Activated naive CD8-positive, alpha-beta T cell treated with anti-CD3 and anti-CD28 coated beads, Interleukin-2, amount 10 ng/mL, durations not matched to agents 7 days and 5 days (primary cell): ENCODE measurements at places on chromosomes 6 and 20.

GRCh38 chr6:168190646-168191443 is 111.8 kb upstream of the FRMD1 start:
- H3K27me3 ChIP-seq = no peaks in the 10 kb centered on the region
- no peak for DNase-seq
- H3K27ac ChIP-seq = no peak overlapping the region
- no peak overlapping the region for H3K4me3 ChIP-seq

GRCh38 chr6:18280084-18280483 is 15.8 kb upstream of the DEK start:
- H3K27ac ChIP-seq = no peak overlapping the region
- H3K4me1 ChIP-seq = peaks cover 8% of the 10 kb centered on the region
- no peaks in the 10 kb centered on the region for H3K36me3 ChIP-seq
- H3K27me3 ChIP-seq = peaks cover 73% of the 10 kb centered on the region
- no peak overlapping the region for H3K4me3 ChIP-seq

DNA sequence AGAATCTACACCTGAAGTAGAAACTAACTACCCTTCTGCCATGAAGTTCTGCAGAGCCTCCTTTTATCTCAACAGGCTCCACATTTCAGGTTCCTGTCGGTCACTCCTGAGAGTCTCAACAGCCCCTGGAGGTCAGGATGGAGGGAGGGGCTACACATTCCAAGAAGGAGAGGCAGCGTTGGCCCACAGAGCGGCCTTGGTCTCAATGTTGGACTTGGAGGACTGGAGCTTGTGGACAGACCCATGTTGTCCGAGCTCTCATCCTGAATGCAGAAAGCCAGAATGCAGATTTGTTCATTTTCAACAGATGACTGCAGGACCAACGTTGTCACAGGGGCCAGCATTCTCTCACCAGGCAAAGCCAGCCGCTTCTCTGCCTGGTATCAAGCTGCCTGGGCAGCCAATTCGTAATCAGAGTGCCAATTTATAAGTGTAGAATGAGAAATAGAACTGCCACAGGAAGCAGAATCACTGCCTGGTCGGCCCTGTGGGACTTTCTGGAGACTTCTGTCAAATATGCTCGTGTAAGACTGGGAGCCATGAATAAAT is 212.5 kb upstream of the SNX9 start:
- no peak overlapping the region for H3K27ac ChIP-seq
- H3K4me3 ChIP-seq = no peak overlapping the region
- no peaks in the 10 kb centered on the region for H3K36me3 ChIP-seq
- H3K27me3 ChIP-seq = no peaks in the 10 kb centered on the region
- peaks cover 4% of the 10 kb centered on the region for H3K4me1 ChIP-seq
- DNase-seq = no peak

- no peaks in the 10 kb centered on the region for H3K36me3 ChIP-seq
- DNase-seq = no peak
- H3K4me1 ChIP-seq = peaks cover 5% of the 10 kb centered on the region
- no peak overlapping the region for H3K4me3 ChIP-seq
Measured at GRCh38 chr6:34810936-34811632, 19.2 kb downstream of the BLTP3A start.

- H3K27ac ChIP-seq = no peak overlapping the region
- peaks cover 4% of the 10 kb centered on the region for H3K27me3 ChIP-seq
- H3K4me1 ChIP-seq = peaks cover 1% of the 10 kb centered on the region
- no peak for DNase-seq
- H3K4me3 ChIP-seq = no peak overlapping the region
- no peaks in the 10 kb centered on the region for H3K36me3 ChIP-seq
Measured at GRCh38 chr6:113813142-113813541, 44.0 kb upstream of the MARCKS start.

DNA sequence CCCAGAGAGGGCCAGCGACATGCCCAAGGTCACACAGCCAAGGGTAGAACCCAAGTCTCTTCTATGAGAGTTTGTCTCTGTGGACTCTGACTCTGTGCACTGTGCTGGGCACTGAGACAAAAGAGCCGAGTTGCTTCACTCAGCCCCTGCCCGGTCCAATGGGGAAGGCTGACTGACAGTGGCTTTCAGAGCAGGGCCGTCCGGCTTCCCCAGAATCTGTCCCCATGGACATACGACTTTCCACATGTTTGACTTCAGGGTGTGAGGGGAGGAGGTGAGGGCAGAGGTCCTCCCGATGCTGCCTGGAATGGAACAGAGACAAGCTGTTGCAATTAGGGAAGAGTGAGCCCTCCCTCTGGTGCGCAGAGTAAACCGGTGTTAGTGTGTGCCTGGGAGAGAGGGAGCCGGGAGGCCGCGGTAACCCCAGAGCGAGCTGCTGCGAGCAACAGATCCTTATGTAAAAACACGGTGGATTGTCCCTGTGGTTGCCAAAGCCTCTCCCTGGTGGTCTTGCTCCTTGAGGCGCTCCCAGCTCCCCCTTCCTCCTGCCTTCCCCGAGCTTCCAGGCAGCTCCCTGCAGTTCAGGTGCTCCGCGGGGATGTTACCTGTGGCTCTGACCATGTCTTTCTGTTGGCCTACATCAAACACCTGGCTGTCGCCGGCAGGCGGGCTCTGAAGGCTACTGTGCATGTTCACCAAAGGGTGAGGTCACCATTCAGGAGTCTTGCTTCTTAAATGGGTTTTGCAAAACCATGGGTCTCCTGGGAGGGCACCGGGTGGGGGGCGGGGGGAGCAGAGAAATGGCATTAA is 672 bp downstream of the SIRPA start:
- H3K27ac ChIP-seq = no peak overlapping the region
- no peak for DNase-seq
- peaks cover 2% of the 10 kb centered on the region for H3K4me1 ChIP-seq
- no peaks in the 10 kb centered on the region for H3K36me3 ChIP-seq

DNA sequence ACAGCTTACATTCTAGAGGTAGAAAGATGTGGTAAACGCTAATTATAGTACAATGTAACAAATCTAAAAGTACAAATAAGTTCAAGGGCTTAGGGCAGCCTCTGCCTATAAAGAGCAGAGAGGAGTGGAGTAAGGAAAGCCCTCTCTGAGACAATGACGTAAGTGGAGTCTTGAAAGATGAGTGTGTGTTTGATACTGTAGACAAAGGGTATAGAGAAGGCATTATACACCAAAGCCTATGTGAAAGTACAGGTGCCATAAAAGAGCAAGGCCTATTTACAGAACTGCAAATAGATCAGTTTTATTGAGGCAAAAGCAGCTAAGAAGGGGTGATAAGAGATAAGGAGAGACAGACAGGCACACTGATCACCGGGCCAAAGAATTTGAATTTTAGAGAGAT is 10.9 kb downstream of the GOPC start:
- peaks cover 2% of the 10 kb centered on the region for H3K4me1 ChIP-seq
- no peak for DNase-seq
- H3K27ac ChIP-seq = no peak overlapping the region
- H3K27me3 ChIP-seq = no peaks in the 10 kb centered on the region

GRCh38 chr6:136654086-136654485 is 103.9 kb upstream of the MAP7 start:
- H3K27ac ChIP-seq = no peak overlapping the region
- no peak overlapping the region for H3K4me3 ChIP-seq
- H3K27me3 ChIP-seq = no peaks in the 10 kb centered on the region
- no peak for DNase-seq

DNA sequence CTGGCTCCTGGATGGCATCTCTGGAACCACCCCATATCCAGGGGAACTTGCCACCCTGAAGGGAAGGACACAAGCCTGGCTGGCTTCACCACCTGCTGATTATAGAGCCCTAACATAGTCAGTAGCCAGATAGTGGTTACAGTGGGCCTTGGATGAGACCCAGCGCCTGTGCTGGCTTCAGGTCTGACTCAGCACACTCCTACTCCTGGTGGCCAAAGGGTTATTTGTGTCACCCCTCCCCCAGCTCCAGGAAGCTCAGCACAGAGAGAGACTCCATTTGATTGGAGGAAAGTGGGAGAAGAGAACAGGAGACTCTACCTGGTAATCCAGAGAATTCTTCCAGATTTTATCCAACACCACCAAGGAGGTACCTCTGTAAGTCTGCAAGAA is 12.8 kb downstream of the SNX14 start:
- DNase-seq = no peak
- H3K4me1 ChIP-seq = peaks cover 9% of the 10 kb centered on the region
- no peak overlapping the region for H3K4me3 ChIP-seq

DNA sequence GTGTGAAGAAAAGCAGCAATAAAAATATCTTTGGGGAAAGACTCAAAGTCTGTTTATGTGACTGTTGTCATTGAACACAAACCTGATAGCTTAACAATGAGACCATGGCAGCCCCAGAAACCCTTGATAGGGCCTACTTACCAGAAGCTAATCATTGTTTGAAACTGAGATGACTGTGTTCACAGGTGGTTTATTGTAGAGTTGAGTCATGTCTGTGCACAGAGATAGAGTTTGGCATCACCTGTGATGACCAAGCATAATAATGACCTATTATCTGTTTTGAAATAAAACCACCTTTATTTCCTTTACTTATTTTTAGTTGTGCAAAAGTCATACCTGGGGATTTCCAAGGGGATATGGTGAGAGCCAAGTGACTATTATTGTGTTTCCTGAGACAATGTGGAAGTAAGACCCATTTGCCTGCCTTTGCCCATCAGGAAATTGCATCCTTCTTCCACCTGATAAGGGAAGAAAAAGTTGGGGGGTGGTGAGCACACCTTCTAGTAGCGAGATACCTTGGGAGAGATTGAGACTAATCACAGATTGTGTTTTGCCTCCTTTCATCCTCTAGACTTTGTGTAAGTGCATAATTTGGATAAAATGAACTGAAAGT is 456.9 kb upstream of the JAG1 start:
- H3K27ac ChIP-seq = no peak overlapping the region
- DNase-seq = no peak
- no peak overlapping the region for H3K4me3 ChIP-seq
- no peaks in the 10 kb centered on the region for H3K36me3 ChIP-seq

DNA sequence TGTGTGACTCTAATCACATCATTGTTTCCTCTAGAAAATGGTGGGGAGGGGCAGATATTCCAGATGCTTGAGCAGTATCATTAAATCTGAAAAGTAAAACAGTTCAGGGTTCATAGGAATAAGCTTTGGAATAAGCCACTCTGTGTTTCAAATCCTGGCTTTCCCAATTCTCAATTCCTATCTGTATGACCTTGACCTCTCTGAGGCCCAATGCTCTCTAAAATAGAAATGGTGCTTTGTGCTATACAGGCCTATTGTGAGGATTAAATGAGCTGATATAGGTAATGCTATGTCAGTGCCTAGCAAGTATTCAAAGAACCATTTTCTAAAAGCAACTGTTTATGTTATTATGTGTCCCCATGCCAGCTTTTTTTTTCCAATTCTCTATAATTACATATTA is 209.0 kb upstream of the PRSS16 start:
- no peaks in the 10 kb centered on the region for H3K36me3 ChIP-seq
- no peak overlapping the region for H3K27ac ChIP-seq

DNA sequence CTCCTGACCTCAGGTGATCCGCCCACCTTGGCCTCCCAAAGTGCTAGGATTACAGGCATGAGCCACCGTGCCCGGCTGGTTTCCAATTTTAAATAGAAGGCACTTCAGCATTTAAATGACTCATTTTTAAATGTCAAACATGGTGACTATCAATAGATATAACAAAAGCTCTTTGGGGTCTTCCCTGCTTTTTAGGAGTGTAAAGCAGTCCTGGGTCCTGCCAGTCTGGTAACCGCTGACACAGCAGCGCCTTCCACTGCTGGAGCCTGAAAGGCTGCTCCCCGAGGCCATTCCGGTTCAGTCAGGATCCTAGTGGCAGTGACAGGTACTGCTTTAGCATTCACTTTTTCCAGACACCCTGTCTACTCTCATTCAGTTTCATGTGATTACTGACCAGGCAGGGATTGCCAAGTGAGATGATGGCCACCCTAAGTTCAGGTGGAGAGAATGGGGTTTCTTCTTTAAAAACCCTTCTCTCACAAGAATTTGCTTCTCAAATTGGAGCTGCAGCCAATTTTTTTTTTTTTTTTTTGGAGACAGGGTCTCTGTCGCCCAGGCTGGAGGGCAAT is 5.1 kb downstream of the DIDO1 start:
- peak overlapping the region; percentile 86 for H3K27ac ChIP-seq
- peaks cover 70% of the 10 kb centered on the region for H3K4me1 ChIP-seq
- no peaks in the 10 kb centered on the region for H3K27me3 ChIP-seq
- peaks cover 12% of the 10 kb centered on the region for H3K36me3 ChIP-seq

GRCh38 chr6:161237176-161237575 is 36.7 kb downstream of the AGPAT4 start:
- H3K36me3 ChIP-seq = peaks cover 3% of the 10 kb centered on the region
- H3K27ac ChIP-seq = no peak overlapping the region
- no peak overlapping the region for H3K4me3 ChIP-seq
- no peak for DNase-seq
- no peaks in the 10 kb centered on the region for H3K4me1 ChIP-seq
- no peaks in the 10 kb centered on the region for H3K27me3 ChIP-seq

DNA sequence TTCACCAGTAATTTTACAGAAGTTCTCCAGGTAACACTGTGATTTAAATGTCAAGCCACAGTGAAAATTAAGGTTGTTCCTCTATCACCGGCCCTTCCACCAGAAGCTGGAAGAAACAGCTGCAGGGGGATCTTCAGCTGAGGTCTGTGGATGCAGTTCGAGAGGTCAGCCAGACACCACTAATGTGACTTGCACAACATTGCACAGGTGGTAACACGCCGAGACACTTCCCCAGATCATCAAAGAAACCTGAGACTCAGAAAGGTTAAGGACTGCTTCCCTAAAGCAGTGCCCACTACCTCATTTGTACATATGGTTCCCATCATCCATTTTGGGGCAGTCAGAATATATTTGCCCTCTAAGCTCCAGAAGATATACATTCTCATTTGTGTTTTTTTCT is 8.1 kb upstream of the SERPINB9 start:
- no peak overlapping the region for H3K4me3 ChIP-seq
- H3K4me1 ChIP-seq = peaks cover 23% of the 10 kb centered on the region
- H3K27me3 ChIP-seq = peaks cover 1% of the 10 kb centered on the region
- no peak for DNase-seq
- no peak overlapping the region for H3K27ac ChIP-seq

DNA sequence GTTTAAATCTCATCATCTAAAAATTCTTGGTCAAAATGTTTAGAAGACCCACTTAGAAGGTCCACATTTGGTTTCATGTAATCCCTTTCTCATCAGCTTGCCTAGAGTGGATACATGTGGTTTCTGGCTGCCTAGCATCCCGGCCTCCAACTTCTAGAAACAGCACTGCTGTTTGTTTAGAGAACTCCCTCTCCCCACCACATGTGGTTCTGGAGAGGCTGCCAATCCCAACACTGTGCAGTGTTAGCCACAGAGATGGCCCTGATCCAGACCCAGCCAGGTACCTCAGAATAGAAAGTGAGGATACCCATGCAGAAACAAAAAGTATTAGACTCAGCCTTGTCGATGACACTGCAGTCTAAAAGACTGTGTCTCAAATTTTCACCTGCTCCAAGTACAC is 241.8 kb downstream of the BCKDHB start:
- H3K27ac ChIP-seq = no peak overlapping the region
- H3K4me3 ChIP-seq = no peak overlapping the region
- H3K36me3 ChIP-seq = no peaks in the 10 kb centered on the region
- H3K27me3 ChIP-seq = no peaks in the 10 kb centered on the region
- H3K4me1 ChIP-seq = no peaks in the 10 kb centered on the region

GRCh38 chr20:51953731-51954340 is 151.5 kb upstream of the SALL4 start:
- no peaks in the 10 kb centered on the region for H3K36me3 ChIP-seq
- DNase-seq = no peak
- peaks cover 1% of the 10 kb centered on the region for H3K4me1 ChIP-seq
